Stimulated activated CD4-positive, alpha-beta T cell treated with anti-CD3 and anti-CD28 coated beads, Interleukin-2, amount 100 ng/mL, for 24 hours (primary cell): ENCODE measurements at places on chromosomes 1 and 21.

- no peak for DNase-seq
Observed at GRCh38 chr1:52237430-52237829, 95.5 kb downstream of the ZFYVE9 start.

GRCh38 chr1:3824650-3825049 lies 28.4 kb upstream of the LRRC47 start:
- DNase-seq: no peak

GRCh38 chr1:33818071-33818470 lies 45.8 kb upstream of the HMGB4 start:
- no peak for DNase-seq

DNA sequence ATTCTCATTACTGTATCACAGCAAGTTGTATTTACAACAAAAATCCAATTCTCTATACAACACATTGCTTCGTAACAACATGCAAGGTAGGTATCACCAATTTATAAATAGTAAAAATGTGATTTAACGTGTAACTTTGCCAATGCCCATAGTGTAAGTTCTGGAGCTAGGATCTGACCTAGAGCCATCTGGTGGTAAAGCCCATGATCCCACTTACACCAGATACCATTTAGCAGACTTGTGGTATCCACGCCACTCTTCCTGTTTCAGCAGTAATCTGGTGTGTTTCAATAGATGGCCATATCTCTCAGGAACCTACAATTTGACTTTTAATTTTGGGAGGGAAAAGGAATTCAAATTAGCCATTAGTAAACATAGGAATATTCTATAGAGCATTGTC lies 10.2 kb downstream of the SETSIP start:
- DNase-seq: no peak

DNA sequence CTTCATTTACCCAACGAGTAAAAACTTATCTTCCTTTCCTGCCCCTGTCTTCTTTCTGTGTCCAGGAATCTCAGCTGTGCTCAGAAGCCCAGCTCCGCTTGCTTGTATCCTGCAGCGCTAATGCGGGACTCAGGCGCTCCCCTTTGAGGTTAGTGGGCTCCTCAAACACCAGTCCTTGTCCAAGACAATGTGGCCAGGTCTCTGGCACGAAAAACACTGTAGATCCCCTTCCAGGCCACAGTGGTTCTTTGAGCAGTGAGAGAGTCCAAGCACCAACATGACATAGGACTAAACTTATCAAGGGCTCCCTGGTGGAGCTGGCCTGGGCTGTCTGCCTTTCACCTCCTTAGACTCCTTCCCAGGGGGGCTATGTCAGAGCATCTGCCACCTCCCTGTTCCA lies 53.7 kb downstream of the PLD5 start:
- no peak for DNase-seq

DNA sequence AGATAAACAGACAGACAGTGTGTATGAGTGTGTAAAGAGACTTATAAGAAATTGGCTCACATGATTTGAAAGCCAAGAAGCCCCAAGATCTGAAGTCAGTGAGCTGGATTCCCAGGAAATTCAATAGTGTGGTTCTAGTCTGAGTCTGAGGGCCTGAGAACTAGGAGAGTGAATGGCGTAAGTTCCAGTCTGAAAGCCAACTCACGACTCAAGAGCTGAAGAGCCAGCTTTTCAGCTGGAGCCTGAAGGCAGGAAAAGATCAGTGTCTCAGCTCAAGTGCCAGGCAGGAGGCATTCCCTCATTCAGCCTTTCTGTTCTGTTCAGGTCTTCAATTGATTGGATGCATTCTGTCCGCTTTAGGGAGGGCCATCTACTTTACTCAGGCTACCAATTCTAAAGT lies 257.2 kb downstream of the PLPP3 start:
- DNase-seq: no peak

GRCh38 chr1:17405898-17406759 lies 33.3 kb downstream of the RCC2 start:
- peak; percentile 56 for DNase-seq

GRCh38 chr1:24727501-24728216 lies 17.6 kb upstream of the CLIC4 start:
- DNase-seq: no peak

GRCh38 chr1:54532033-54532432 lies 16.0 kb upstream of the ACOT11 start:
- no peak for DNase-seq

GRCh38 chr1:243956450-243956849 lies 94.6 kb upstream of the ZBTB18 start:
- DNase-seq: no peak

GRCh38 chr1:156852418-156852874 lies 6.5 kb downstream of the INSRR start:
- no peak for DNase-seq

- DNase-seq: no peak
Observed at GRCh38 chr1:30117685-30118084, 605.7 kb downstream of the MATN1 start.

DNA sequence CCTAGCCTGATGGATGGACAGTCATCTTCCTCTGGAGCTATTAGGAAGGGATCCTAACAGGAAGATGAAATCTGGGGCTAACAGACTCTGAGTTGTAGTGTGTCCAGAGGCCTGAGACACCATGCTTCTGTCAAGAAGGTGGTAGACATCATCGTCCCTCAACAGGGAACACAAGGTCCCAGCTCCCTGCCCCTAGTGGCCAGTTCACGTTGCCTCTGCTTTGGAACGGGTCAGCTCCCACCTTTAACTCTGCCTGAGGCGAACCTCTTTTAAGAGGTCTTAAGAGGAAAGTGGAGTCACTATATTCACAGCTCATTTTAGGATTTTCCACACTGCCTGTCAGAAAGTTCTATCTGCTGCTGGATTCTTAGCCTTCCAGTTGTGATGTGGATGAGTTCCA lies 28.3 kb downstream of the LRRC71 start:
- no peak for DNase-seq

- no peak for DNase-seq
Observed at GRCh38 chr1:2950926-2951305, 70.4 kb upstream of the ACTRT2 start.

DNA sequence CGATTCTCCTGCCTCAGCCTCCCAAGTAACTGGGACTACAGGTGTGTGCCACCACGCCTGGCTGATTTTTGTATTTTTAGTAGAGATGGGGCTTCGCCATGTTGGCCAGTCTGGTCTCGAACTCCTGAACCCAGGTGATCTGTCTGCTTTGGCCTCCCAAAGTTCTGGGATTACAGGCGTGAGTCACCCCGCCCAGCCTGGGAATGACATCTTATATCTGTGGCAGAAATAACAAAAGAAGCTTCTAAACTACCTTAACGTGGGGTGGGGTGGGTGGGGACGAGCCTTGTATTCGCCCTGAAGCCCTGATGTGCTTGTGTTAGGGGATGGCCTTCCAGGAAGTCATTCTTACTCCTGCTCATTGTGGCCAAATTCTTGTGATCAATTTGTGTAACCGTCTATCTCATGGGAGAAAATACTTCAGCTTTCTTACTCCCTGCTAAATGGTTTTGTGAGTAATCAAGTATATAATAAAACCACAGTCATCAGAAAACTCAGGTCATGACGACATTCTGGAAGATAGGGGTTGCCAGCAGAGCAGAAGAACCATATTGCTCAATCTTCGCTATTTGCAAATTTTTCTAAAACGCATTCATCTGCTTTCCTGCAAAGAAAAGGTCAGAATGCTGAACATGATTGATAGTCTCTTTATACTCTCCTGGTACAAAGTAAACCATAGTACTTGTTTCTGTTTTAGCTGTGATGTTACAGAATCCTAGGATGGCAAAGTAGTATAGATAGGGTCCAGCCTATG lies 63.2 kb downstream of the DIRAS3 start:
- no peak for DNase-seq

DNA sequence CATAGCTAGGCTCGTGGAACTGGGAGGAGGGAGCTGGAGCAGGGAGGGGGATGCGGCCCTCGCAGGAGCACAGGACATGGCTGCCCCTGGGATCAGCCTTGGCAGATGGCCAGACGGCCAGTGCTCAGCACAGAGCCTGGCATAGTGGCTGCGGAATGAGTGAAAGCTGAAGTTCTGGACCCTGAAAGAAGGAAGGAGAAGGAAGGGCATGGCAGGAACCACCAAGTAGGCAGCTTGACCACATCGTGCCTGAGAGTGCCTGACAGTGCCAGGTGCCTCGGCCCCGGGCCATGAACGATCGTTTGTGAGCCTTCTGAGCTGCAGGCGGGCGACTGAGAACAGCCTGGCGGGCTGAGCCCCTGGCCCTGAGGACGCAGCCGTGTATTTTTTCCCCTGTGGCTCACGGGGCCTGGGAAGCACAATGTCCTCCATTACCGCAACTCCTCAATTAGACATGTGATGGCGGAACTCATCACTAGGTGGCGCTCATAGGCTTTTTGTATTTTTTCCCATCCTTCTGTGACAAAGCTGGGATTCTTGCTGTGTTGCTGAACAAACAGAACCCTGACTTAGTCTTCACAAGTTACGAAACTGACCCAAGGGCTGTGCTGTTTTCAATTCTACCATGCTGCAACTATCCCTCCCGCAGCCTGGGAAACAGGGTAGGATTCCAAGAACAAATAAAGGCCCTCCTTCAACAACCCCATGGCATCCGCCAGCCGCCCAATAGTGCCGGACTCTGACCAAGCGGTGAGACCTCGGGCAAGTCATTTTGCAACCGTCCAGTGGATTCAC lies 29.9 kb upstream of the TMEM61 start:
- peak; percentile 52 for DNase-seq

DNA sequence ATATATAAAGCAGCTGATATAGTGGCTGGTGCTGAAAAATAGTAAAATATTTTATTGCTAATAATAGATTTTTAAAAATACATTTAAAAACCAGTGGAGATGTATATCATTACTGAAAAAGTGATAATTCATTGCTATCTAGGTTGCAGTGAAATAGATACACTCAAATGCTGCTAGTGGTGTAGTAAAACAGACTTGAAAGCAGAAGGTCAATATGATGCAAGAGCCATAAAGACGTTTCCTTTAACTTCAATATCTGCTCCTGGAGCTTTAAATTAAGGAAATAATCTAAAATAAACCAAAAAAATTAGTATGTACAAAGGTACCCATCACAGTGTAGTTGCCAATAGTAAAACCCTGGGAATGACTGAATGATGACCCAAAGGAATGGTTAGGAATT lies 26.2 kb downstream of the RHEX start:
- DNase-seq: no peak

- DNase-seq: no peak
Observed at GRCh38 chr1:236365999-236366570, 28.0 kb upstream of the EDARADD start.

GRCh38 chr1:244065960-244066388 lies 14.9 kb downstream of the ZBTB18 start:
- DNase-seq: no peak

DNA sequence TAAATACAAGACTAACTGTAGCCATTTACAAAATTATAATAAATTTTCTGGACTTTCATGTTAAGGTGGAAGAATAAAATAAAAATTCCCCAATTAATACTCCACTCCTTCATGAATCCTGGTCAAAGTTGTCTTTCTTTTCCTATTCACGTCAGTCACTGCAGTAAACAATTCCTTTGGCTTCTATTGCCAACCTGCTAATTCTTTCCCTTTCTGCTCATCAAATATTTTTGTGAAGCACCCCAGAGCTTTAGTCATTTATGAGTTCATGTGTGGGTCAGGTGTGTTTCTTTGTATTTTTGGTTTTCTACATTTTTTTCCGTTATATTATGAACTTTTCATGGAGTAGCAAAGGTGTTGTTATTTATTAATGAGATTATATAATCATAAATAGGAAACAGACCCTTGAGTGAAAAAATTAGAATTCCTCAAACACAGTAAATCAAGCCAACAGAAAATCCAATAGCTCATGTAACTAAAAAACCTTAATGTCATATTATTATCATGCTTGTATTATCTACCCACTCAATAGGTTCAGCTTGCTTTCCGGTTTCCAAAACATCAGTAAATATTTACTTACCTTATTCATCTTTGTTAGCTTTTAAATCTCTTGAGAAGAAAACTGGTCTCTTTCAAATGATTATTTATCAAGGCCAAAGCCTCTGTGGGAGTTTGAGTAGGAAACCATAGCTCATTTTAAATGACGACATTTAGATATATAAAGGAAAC lies 29.6 kb upstream of the PLA2G4A start:
- DNase-seq: no peak

GRCh38 chr1:247077876-247078257 lies 744 bp downstream of the ZNF670 start:
- no peak for DNase-seq

- DNase-seq: no peak
Observed at GRCh38 chr1:181086926-181087325, 1.6 kb upstream of the IER5 start.

DNA sequence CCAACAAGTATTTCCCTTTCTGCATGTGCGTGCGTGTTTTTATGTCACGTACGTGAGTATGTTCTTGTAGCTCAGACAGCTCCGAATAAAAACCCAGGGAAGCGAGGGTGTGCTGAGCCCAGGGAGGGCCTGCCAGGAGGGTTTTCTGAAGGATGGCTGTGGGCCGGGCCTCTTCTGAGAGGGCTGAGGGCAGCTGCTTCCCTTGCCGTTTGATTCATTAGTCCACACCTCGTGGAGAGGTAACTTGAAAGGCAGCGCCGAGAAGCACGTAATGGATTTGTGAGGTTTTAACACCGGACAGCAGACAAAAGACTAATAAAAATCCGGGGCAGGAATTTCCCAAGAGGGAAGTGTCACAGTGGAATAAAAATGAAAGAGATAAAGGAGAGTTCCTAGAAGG lies 29.5 kb downstream of the CD247 start:
- peak; percentile 33 for DNase-seq
